ENCODE measurements at places on chromosomes 2 and 18.

DNA sequence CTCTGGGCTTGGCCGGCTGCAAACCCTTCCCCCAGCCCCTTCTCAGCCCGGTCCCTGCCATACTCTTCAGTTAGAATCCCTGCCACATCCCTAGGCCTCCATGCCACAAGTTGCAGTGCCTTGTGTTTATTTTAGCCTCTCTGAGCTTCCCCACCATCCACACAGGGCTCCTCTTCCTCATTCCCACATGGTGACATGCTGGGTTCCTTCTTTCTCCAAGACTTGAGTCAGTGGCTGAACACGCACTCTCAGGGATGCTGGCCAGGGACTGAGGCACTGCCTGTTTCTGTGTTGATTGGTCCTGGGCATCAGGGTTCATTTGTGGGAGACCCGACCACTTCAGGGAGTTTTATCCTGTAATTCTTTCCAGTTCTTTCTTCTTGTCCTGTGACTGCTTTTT lies 56.3 kb downstream of the KCNS3 start:
- DNase-seq: no peak

- no peak for DNase-seq
Measured at GRCh38 chr2:236675051-236675450, 105.4 kb downstream of the ACKR3 start.

DNA sequence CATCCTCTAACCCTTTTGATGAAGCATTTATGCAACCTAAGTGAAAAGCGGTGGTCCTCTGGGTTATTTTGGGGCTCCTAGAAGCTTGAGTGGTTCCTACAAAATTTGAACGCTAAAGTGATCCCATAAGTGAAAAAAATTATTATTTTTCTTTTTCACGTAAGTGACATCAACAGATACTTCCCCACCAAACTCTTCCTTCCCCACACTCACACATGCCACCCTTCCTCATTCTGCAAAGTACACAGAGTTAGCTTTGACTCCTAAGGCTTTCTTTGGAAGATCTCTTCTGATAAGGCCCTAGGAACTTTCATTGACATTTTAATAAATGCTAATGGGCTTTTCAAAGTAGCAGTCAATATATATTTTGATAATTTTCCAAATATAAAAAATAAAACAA lies 109.7 kb downstream of the DOCK10 start:
- no peak for DNase-seq

DNA sequence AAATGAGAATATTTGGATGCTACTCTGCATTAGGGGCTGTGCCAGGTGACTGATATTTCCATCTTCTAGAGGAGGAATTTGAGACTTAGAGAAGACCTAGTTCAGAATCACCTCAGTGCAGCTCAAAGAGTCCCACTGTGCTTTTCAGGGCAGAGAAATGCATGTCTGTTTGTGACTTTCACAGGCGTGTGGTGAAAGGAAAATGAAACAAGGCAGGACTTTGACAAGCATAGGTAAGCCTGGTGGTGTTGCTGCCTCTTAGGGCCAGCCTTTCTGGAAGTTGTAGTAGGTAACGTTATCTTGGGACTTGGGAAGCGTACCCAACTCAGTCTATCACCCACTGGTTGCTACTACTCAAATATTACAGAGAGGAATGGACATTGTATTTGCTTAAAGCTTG lies 2.6 kb downstream of the GPR39 start:
- no peak for DNase-seq

DNA sequence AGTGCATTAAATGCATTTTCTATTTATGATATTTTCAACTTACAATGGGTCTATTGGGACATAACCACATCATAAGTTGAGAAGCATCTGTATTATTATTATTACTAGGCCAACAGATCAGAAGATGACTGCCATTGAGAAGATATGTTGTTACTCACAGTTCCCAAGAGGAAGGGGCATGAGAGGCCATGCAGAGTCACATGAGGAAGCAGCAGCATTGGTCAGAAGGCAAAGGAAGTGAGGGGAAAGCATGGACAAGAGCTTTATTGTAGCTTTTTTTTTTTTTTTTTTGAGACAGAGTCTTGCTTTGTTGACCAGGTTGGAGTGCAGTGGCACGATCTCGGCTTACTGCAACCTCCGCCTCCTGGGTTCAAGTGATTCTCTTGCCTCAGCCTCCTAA lies 66.2 kb upstream of the LCLAT1 start:
- DNase-seq: no peak

- DNase-seq: no peak
Measured at GRCh38 chr2:42510608-42511243, 16.9 kb upstream of the KCNG3 start.

DNA sequence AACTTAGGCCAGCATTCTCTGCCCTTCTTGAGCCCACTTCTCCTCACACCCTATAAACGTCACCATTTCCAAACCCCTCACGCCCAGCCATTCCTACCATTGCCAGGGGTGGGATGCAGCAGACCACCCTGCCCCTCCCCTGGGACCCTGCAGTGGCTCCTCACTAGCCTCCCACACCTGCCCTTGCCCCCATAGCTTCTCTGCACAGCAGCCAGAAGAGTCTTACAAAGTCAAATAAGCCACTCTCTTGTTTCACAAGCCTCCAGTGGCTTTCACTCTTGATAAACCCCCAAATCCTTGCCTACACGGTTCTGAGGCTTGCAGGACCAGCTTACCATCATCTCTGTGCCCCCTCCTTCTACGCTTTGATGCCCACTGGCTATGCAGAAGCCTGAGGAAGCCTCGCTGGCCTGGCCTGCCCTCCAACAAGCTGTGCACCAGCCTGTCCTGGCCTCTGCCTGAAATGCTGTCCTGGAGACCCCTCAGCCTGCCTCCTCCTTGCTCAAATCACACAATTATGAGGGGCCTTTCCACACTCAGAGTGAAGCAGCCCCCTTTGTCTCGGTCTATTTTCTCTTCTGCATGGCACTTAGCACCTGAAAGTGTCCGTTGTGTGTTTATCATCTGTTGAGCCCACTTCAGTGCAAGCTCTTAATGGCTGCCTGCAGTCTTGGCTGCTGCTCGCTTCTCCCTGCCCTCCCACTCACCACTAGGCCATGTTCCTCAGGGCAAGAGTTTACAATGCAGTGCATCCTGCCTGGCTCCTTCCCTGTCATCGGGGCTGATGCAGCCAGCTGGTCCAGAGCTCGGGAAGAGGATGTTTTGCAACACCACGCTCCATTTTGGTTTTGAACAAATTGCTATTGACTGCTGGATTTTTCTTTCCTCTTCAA lies 82.6 kb upstream of the RGPD5 start:
- no peak for DNase-seq

DNA sequence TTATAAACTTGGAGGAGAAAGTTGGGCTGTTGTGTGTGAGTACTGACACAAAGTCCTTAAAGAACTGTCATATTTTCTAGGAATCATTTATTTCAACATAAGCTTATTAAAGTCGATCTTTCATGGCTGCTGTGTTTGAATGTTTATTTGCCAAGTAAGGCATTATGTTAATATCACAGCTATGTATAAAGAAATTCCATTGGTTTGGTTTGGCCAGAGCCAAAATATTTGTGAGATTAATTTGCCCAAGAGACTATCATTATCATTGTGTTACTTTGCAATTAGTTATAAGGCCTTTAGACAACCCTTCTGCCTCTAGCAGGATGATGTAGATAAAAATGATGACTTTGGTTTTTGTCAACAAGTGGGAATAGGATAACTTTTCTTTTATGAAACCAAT lies 240.6 kb upstream of the NT5C1B start:
- no peak for DNase-seq

DNA sequence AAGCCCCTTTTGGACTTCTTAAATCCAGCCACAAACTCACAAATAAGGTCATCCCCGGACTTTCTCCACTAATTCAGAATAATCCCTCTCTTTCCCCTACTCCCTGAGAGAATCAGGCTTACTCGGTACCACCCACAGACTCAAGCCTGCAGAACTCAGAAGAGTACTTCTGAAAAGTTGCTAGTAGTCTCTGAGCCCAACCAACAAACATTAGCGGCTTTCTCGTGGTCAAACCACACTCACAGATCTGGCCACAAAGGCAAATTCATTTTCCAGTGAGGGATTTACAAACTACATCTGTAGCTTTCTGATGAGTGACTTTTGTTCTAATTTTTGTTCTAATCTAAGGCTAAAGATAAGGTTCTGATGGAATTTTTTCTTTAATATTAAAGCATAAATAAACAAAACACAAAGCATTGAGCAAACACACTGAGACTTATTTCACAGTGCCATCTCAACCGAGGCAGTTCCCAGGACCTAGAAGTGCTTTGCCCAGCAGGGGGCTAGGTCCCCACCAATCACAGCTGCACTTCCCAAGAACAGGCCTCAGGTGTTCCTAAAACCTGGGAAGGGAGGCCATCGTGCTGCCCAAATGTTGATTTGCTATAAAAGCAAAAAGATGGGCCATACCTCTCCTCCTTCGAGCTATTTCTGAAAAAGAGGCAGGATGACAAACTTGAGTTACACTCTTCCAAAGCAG lies 110.7 kb downstream of the COLEC12 start:
- DNase-seq: no peak
